ENCODE measurements at places on chromosomes 5 and 9. TPM values are rescaled to one million over a fixed set of nuclear protein-coding genes. Genes with fewer than 3 reads are reported as not detected.

The ZFP37 gene
- total RNA-seq: 1.3 TPM

The IL17B gene
- total RNA-seq: not detected

The ESM1 gene
- total RNA-seq: not detected

The INSL4 gene
- not detected for total RNA-seq

The PDGFRB gene
- 53.1 TPM for total RNA-seq

The TJP2 gene
- 216 TPM for total RNA-seq

The GPBP1 gene
- total RNA-seq: 155 TPM

The MYORG gene
- 31.3 TPM for total RNA-seq

The SHOC1 gene
- not detected for total RNA-seq

The LCN15 gene
- not detected for total RNA-seq

The ORM1 gene
- total RNA-seq: not detected

The GLE1 gene
- 23.9 TPM for total RNA-seq

The CDKN2A gene
- 0.73 TPM for total RNA-seq

The BSPRY gene
- 15.8 TPM for total RNA-seq

The ZDHHC21 gene
- 33.4 TPM for total RNA-seq

The C9orf153 gene
- total RNA-seq: not detected

The C6 gene
- total RNA-seq: 6.4 TPM

The NFIL3 gene
- total RNA-seq: 19.9 TPM

The FBP2 gene
- total RNA-seq: 86.4 TPM

The TMC1 gene
- not detected for total RNA-seq

The SLC46A2 gene
- total RNA-seq: not detected

The LEAP2 gene
- 1.3 TPM for total RNA-seq

The QRFP gene
- not detected for total RNA-seq

Measured in stomach (tissue), 19 donors.